ENCODE measurements at places on chromosomes 5 and 9. TPM values are rescaled to one million over a fixed set of nuclear protein-coding genes. Genes with fewer than 3 reads are reported as not detected.

PCDHGB2 gene
- 1.0 TPM for total RNA-seq

CA9 gene
- total RNA-seq = 0.47 TPM

TRIM7 gene
- not detected for total RNA-seq

DNA sequence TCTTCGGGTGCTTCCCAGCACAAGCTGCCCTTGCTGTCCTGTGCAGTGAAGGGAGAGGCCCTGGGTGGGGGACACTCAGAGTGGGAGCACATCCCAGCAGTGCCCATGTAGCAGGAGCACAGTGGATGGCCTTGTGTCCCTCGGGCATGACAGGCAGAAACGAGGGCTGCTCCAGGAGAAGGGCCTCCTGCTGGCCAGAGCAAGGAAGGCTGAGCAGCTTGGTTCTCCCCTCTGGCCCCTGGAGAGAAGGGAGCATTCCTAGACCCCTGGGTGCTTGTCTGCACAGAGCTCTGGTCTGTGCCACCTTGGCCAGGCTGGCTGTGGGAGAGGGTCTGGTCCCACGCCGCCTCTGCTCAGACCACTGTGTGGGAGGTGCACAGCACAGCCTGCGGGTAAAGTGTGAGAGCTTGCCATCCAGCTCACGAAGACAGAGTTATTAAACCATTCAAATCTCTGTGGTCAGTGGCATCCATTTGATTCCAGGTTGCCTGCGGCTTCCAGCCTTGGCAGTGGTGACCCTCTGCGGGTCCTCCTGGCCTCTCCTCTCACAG, 18.3 kb downstream of the FBXW5 start:
- no peak overlapping the region for H3K4me3 ChIP-seq
- H3K4me1 ChIP-seq = no peaks in the 10 kb centered on the region
- H3K27ac ChIP-seq = no peak overlapping the region
- peak; percentile 30 for DNase-seq

DNA sequence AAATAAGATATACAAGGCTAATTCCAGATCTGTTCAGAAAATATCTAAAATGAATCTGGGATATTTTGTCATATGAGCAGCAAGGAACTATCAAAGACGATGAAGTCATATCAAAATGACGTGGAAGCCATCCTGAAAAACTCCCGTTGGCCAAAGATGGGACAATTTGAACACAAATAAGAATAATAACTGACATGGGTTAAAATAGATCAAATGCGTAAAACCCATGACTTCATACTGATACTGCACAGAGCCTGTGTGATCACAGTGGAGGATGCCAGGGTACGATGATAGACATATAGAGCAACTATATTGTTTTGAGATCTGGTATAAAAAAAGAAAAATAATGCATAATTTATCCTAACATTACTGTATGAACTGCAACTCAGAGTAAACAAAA, 51.0 kb upstream of the PIP5K1B start:
- H3K36me3 ChIP-seq = no peaks in the 10 kb centered on the region
- H3K4me3 ChIP-seq = no peak overlapping the region
- no peaks in the 10 kb centered on the region for H3K4me1 ChIP-seq
- no peak for DNase-seq

DNA sequence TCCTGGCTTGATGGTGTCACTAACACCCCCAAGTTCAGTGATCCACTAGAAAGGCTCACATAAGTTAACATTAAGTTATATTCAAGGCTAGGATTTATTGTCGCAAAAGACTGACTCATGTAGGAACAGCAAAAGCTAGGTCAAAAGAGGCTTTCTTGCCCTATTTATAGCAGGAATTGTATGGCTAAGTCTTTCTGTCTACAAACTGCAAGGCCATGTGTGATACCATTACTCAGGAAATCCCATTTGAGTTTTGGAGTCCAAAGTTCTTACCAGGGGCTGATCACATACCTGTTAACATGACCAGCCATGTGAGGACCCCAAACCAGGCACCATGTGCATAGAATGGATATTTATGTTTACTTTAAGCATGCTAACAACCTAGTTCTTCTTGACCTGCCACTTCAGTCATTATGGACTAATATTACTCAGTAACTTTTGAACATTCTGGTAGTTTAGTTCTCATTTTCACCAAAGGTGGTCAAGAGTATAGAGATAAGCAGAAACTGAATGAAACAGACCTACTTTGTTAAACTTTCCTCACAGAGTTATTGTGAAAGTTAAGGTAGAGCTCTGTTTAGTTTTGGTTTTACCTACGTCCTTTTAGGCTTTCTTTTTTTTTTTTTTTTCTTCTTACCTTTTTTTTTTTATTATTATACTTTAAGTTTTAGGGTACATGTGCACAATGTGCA, 281.1 kb downstream of the FER start:
- H3K4me1 ChIP-seq = peaks cover 3% of the 10 kb centered on the region
- no peak overlapping the region for H3K27ac ChIP-seq
- no peaks in the 10 kb centered on the region for H3K27me3 ChIP-seq
- DNase-seq = no peak

- H3K27ac ChIP-seq = peak overlapping the region; percentile 90
- H3K36me3 ChIP-seq = no peaks in the 10 kb centered on the region
- peaks cover 29% of the 10 kb centered on the region for H3K4me1 ChIP-seq
- DNase-seq = no peak
- no peaks in the 10 kb centered on the region for H3K27me3 ChIP-seq
Measured at GRCh38 chr9:98230789-98231188, 24.7 kb downstream of the TBC1D2 start.

DNA sequence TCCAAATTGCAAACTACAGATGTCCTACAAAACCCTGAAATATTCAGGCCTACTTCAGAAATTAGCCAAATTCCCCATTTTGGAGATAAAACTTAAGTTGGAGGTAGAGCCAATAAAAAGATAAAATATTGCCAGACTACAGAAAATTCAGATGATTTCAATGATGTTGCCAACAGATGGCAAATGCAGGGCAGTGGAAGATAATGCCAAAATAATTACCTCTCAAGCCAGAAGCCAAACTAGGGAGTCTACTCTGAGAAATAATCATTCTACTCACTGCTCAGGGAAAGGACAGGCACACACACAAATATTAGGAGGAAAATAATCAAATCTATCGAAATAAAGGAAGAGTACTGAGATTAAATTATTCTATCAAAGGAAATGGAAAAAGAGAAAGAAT, 347.5 kb upstream of the CCNG1 start:
- no peak overlapping the region for H3K27ac ChIP-seq
- DNase-seq = no peak
- H3K36me3 ChIP-seq = no peaks in the 10 kb centered on the region
- H3K27me3 ChIP-seq = no peaks in the 10 kb centered on the region
- no peaks in the 10 kb centered on the region for H3K4me1 ChIP-seq

- no peaks in the 10 kb centered on the region for H3K4me1 ChIP-seq
- H3K36me3 ChIP-seq = no peaks in the 10 kb centered on the region
- H3K27me3 ChIP-seq = no peaks in the 10 kb centered on the region
- DNase-seq = no peak
Measured at GRCh38 chr9:624935-625500, 216.5 kb upstream of the DMRT1 start.

- no peaks in the 10 kb centered on the region for H3K36me3 ChIP-seq
- H3K27ac ChIP-seq = no peak overlapping the region
- H3K27me3 ChIP-seq = no peaks in the 10 kb centered on the region
- no peak for DNase-seq
Measured at GRCh38 chr9:134728801-134729495, 87.3 kb downstream of the COL5A1 start.

DNA sequence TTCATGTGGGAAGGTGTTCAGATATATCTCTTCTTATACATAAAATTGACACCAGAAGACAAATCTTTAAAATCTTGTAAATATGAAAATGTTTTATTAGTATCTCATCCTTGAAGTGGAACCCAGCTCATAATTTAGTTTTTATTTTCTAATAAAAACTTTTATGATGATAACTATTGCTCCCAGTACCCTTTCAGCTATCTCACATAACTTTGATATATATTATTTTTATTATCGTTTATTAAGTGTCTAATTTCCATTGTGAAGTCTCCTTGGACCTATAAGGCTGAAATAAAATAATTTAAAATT, 16.0 kb downstream of the PCDHB15 start:
- no peaks in the 10 kb centered on the region for H3K4me1 ChIP-seq
- no peak overlapping the region for H3K27ac ChIP-seq
- H3K27me3 ChIP-seq = no peaks in the 10 kb centered on the region
- H3K4me3 ChIP-seq = peak overlapping the region; percentile 18
- DNase-seq = no peak

GRCh38 chr5:96146675-96147074, 185.0 kb upstream of the ELL2 start:
- H3K4me1 ChIP-seq = peaks cover 2% of the 10 kb centered on the region
- no peak for DNase-seq
- H3K27ac ChIP-seq = no peak overlapping the region
- no peak overlapping the region for H3K4me3 ChIP-seq
- no peaks in the 10 kb centered on the region for H3K27me3 ChIP-seq
- H3K36me3 ChIP-seq = no peaks in the 10 kb centered on the region

Data from liver (tissue), 10 donors.